ENCODE measurements at places on chromosomes 6 and 20.

- no peak for DNase-seq
Measured at GRCh38 chr20:50977066-50978021, 18.7 kb downstream of the MOCS3 start.

DNA sequence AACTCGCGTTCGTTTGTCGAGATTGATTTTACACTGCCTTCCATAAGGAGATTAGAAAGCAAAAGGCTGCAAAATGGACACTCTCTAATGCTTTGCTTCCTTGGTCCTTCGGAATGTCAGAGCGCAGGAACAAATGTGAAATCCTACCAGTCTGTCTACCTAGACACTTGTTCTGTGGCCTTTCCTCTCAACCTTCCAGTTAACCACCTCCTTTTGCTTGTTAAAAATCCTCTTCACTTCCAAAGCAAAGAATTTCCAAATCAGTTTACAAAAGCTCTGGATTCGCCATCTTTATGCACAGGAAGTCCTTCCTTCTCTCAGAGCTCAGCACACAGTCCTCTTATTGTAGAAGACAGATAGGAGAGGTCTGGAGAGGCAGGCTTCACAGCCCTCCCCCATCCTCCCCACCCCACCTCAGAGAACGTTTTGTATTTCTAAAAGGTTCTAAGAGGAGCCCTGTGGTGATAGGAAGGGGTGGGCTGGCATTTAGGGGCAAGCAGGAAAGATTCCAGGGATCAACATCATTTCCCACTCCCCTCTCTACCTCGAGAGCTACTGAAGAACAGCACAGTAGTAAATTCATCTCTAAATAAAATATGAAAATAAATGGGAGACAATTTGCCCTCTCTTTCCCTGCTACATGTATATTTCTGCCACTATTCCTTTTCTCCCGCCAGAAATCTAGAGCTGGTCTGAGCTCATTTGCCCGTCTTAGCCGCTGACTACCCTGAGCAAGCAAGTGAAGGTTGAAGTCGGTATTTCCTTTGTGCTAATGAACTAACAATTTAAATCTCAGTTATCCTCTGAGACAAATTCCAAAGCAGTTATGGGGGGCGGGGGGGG, 18.9 kb downstream of the TFAP2A start:
- no peak for DNase-seq

DNA sequence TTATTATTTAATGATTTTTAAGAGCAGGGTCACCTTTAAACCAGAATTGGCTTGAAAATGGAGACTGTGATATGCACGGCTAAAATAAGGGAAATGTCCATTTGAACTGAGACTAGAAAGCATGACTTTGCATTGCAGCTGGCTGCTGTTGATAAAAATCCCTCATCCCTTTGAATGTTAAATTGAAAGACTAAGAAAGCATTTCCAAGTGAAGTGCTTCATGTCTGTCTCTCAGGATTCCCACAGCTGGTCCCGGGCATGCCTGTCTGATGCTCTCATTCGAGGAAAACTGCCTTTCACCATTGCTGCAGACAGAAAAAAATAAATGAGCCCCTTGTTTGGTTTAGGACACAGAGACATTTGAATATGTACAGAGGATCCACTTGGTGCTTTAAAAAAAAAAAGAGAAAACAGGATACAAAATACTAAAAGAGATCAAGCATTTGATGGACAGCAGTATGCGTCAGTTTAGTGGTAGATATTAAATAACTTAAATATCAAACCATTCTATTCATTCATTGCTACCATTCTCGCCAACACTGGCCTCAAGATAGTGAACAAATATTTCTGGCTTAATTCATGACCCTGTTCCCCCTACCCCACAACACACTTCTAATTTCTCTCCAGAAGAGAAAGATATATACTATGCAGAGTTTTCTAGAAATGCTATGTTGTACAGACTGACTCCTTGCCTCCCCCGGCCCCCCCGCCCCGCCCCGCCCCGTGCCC, 55.0 kb downstream of the TBC1D7 start:
- no peak for DNase-seq

DNA sequence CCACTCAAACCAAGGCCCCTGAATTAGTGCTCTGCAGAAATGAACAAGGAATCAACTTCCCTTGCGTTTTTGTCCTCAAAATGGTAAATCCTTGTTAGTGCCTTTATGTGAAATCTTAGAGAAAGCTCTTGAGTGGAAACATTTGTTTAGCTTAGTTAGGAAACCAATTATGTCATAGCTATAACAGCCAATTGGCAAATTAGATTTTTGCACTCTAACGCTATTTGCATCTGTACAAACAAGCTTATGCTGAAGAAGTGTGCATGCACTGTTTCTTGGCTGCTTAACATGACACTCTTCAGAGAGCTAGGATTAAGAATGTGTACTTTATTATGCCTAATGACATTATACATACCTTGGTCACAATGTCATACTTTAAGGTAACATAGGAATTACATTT, 622.6 kb upstream of the SLC35B3 start:
- DNase-seq = no peak

GRCh38 chr20:58850693-58851174, at the start of gene GNAS-AS1:
Gene GNAS-AS1, minus strand, starts transcription at chr20:58850902.
- DNase-seq = no peak

DNA sequence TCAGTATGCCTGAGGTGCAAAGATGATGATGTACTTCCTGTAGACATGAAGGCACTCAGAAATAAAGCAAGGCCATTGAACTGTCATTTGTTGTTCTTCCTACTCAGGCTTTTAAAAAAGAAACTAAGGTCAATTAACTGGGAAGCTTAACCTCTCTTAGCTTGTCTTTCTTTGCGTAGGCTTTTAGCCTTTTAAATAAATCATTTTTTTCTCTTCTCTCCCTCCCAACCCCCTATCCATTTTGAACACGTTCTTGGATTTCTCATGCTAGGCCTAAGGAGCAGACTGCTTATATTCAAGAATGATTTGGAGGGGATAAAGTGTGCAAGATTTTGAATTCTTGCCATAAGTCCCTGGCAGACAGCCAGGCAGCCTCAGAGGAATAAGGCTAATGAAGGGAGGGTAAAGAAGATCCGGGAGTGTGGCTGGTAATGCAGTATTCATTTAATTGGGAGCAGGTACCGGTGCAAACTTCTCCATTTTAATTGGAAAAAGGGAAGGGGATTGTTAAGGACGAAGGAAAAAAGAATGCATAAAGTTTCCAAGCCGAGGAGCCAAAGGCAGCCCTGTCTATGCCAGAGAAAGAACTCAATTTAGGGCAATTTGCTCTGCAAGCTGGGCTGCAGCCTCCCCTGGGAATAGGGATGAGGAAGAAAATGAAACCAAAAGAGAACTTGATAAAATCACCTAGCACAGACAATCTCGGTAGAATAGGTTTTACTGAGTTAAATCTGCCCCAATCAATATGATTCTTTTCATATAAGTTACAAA, 343.8 kb upstream of the MMS22L start:
- no peak for DNase-seq

GRCh38 chr20:558117-558516, 14.5 kb upstream of the CSNK2A1 start:
- DNase-seq = no peak

GRCh38 chr6:119879731-119880130, 530.2 kb upstream of the MAN1A1 start:
- DNase-seq = no peak

DNA sequence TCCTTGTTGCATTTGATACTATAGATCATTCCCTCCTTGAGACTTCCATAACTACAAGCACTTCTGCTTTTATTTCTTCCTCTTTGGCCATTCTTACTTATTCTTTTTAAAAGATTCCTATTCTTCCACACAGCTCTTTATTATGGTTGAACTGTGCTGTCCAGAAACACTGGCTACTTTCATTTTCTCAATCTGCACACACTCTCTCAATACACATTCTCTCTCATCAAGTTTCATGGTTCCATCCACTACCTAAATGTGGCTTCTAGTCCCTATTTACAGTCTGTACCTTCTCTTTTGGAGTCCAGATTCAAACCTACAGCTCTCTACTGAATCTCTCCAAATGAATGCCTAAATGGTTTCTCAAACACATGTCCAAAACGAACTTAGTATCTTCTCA, 214.3 kb upstream of the RSPO3 start:
- no peak for DNase-seq

DNA sequence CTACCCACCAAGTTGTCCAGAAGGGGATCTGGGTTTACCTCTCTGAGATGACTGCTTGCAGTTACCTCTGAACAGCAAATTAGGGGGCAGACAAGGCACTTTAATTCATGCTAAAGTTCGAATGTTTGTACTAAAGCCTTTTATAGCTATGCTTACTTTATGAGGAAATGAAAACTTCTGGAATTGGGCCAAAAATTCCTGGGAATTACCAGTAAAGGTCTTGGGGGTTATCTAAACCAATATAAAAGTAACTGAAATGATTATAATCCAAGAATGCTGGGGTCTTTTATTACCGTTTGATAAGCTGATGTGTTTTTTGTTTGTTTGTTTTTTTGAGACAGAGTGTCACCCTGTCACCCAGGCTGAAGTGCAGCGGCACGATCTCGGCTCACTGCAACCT, 7.9 kb upstream of the LZTS3 start:
- DNase-seq = no peak
